ENCODE measurements at places on chromosomes 3 and 15.

GRCh38 chr3:53817211-53817610 is 29.0 kb downstream of the CHDH start:
- no peak for DNase-seq

GRCh38 chr3:55984626-55985025 is 483.6 kb downstream of the ERC2 start:
- DNase-seq = no peak

GRCh38 chr3:68009900-68010299 is 355.5 kb upstream of the SUCLG2 start:
- no peak for DNase-seq

DNA sequence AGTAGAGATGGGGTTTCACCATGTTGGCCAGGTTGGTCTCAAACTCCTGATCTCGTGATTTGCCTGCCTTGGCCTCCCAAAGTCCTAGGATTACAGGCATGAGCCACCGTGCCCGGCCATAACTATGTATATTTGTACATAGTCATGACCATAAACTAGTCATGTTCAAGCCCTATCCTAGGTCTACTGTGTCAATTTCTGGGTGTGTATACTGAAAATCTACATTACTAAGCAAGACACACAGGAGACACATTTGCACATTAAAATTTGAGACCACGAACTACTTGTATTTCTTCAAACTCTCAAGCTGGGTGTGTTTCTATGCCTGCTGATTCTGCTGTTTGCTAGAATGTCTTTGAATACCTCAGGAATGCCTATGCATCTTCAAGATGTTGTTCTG is 451.3 kb upstream of the MCTP2 start:
- DNase-seq = no peak

All from activated CD8-positive, alpha-beta memory T cell treated with anti-CD3 and anti-CD28 coated beads for 1 hour (primary cell).